NCI-H1092 treated with DMSO at 0.1 percent for 48 hours (cell line): ENCODE measurements at places on chromosomes 11 and 22.
A peak's percentile ranks its signal among the peaks of the same experiment; 100 is the strongest.

DNA sequence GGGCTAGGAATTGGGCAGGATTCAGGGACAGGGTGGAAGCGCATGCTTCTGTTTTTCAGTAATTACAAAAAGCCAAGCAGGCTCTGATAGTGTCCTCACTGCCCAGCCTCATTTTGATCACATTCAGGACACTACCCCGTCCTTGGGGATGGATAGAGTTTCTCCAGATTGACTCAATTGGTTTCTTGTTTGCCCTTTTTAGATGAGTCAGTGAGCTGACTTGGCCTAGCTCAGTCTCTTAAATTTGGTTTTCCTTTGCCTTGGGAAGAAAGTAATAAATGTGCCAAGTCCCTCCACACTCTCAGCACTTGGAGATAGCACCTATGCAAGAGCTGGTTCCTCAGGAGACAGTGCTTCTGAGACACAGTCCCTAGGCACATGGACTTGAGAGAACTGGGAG, 25.5 kb downstream of the DKK3 start:
- no peak for DNase-seq

DNA sequence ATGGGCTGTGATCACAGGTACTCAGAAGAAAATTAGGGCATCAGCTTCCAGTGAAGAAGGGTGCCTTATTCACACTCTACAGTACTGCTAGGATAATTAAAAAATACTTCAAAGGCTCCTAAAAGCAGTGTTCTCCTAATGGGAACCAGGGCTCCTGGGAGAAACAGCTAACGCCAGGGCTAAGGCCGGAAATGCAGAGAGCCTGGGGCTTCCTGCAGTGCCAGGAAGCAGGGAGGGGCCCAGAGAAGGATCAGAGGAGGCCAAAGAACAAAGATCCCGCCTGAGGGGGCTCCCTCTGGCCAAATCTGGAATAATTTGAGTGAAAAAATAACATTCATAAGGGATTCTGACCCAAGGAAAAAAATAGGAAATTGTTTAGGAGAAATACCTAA, 27.5 kb downstream of the TOLLIP start:
- no peak for DNase-seq

- DNase-seq, result no peak
Measured at GRCh38 chr11:88405853-88406252, 68.3 kb upstream of the CTSC start.

GRCh38 chr11:12123273-12123672, 12.9 kb downstream of the MICAL2 start:
- DNase-seq, result no peak

- DNase-seq, result no peak
Measured at GRCh38 chr11:129440028-129440713, 64.5 kb downstream of the BARX2 start.

DNA sequence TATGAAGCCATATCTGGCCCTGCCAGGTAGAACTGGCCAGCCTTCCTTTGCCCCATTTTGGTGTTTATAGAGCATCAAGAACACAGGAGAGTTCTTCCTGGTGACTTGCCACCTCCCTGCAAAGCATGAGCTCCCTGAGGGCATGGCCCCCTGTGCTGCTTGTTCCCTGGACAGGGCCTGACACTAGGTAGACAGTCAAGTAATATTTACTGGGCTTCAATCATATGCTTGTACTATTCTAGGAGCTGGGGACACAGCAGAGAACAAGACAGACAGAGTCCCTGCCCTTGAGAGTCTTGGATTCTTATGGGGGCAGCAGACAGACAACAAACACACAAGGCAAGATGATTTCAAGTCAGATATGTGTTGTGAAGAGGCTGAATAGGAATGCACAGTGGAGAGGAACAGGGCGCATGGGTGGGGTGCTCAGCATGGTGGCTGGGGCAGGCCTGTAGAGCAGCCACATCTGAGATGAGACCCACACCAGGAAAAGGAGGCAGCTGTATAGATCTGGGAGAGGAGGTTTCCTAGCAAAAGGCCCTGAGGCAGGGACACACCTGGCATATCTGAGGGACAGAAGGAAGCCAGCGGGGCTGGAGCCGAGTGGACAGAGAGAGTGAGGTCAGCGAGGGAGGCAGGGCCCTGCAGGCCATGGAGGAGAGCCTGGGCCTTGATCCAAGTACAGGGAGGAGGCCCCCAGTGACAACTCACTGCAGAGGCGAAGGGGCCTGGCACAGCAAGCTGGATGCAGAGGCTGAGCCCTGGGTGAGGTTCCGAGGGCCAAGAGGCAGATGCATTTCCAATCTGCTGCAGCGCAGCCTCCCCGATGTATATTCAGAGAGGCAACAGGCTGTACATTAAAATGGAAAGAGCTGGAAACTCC, 10.2 kb upstream of the CBX6 start:
- no peak for DNase-seq

GRCh38 chr11:67284811-67285540, 4.1 kb upstream of the ANKRD13D start:
- no peak for DNase-seq

- DNase-seq, result no peak
Measured at GRCh38 chr11:70455354-70455753, 57.0 kb downstream of the CTTN start.

GRCh38 chr11:76380159-76380976, 564 bp downstream of the THAP12 start:
- peak; percentile 40 for DNase-seq

DNA sequence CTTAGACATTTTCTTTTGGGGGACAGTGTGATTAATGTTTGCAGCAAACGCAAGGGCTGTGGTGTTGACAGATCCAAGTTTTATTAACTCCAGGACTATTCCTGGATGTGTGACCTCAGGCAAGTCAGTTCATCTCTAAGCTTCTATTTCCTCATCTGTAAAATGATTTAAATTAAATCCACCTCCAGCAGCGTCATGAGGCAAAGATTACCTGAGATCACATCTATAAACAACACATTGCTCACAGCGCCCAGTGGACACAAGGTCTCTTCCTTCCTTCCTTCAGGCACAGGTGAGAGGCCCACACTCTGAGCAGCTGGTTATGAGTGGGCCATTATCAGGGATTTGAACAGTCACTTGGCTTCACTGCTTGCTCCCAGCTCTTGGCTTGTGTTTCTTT, 111.2 kb upstream of the RASSF10 start:
- no peak for DNase-seq

GRCh38 chr22:17303840-17304779, 65.2 kb upstream of the CECR2 start:
- DNase-seq, result no peak
